ENCODE measurements at places on chromosomes 7 and 10.

- DNase-seq, result no peak
- H3K4me3 ChIP-seq, result no peak overlapping the region
- H3K4me1 ChIP-seq, result no peaks in the 10 kb centered on the region
- no peaks in the 10 kb centered on the region for H3K27me3 ChIP-seq
- H3K36me3 ChIP-seq, result peaks cover 5% of the 10 kb centered on the region
- no peak overlapping the region for H3K27ac ChIP-seq
These were observed 85.3 kb upstream of the RPA3 start for GRCh38 chr7:7803715-7804178.

DNA sequence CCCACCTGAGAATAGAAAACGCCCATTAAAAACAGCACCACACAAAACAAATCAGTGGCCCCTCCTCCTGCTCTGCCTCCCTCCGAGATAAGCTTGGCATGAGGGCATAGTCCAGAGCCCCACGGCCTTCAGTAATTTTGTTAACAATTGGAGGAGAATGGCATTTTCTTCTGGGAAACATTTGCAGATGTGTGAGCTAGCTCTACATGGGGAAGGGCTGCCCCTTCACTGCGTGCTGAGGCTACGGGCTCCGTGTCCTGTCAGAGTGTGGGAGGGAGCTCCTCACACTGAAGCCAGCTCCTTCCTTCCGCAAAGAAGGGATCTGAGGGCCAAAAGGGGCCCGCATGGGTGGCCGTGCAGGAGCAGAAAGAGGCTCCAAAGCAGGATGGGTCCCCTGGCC lies 15.2 kb downstream of the GRK5 start:
- DNase-seq, result no peak
- no peak overlapping the region for H3K27ac ChIP-seq

DNA sequence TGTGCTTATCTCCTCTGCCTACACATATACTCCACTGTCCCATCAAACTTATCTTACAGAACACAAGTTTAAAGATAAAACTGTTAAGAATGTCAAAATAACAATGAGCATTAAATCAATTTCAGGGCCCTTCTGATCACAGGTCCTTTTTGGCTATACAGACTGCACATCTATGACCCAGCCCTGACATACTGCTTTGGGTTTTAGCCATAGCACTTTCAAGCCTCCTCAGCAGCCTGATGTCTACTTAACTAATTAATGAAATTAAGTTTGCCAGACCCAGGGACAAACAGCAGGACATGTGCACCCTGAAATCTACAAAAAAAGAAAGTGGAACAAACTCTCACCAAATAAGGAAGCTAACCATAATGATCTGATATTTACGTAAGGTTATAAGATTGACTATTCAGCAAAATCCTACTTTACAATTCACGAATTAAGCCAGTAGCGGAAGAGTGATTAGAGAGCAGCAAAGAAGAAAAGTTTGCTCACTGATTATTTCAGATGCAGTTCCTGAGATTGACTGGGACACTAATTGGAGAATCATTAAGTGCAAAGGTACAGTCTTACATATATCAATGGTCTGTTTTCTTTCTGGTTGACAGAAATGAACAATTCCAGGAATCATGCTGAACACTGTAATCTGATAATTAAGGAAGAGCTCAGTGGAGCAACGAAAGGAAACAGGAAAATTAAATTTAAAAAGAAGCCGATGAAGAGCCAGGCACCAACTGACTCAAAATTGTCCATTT lies 669.3 kb upstream of the LRRN3 start:
- no peak overlapping the region for H3K27ac ChIP-seq
- no peaks in the 10 kb centered on the region for H3K4me1 ChIP-seq
- H3K4me3 ChIP-seq, result no peak overlapping the region

GRCh38 chr7:118080947-118081346 lies 103.0 kb upstream of the LSM8 start:
- no peak overlapping the region for H3K4me3 ChIP-seq
- H3K27ac ChIP-seq, result no peak overlapping the region

DNA sequence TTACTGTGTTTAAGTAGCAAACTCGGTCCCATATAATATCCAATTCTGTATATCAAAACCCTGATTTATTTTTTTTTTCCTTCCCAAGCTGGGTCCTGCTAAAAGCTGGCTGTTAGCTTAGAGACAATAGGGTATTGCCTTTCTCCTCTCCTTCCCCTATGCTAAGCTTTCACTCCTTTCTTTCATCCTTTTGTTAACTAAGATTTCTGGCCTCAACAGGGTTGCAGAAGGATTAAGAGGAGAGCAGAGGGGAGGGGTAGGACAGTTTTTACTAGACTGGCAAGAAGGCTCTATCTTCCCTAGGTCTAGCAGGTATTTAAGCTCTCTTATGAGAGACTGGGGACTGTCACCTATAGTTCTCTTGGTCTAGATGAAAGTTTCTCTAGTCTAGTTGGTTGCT lies 229.2 kb downstream of the KCND2 start:
- no peaks in the 10 kb centered on the region for H3K4me1 ChIP-seq
- no peaks in the 10 kb centered on the region for H3K36me3 ChIP-seq
- H3K27ac ChIP-seq, result no peak overlapping the region
- no peak overlapping the region for H3K4me3 ChIP-seq

Measured in activated naive CD4-positive, alpha-beta T cell treated with anti-CD3 and anti-CD28 coated beads for 36 hours (primary cell).